Stimulated activated CD4-positive, alpha-beta T cell treated with anti-CD3 and anti-CD28 coated beads, Interleukin-15, amount 100 ng/mL, for 1 hour (primary cell): ENCODE measurements at places on chromosomes 3 and 15.

GRCh38 chr3:123733805-123734526 is 149.1 kb upstream of the HACD2 start:
- no peak for DNase-seq

- no peak for DNase-seq
These were observed 50.2 kb upstream of the THBS1 start for GRCh38 chr15:39530480-39531342.

- no peak for DNase-seq
These were observed 47.2 kb upstream of the MME start for GRCh38 chr3:155032918-155033317.

- DNase-seq = no peak
These were observed 6.0 kb downstream of the CHCHD4 start for GRCh38 chr3:14118400-14119381.

GRCh38 chr15:97129674-97130073 is 799.2 kb downstream of the NR2F2 start:
- DNase-seq = no peak

- no peak for DNase-seq
These were observed 2.5 kb downstream of the RORA start for GRCh38 chr15:61226361-61227256.

GRCh38 chr15:89328398-89329254 is 6.0 kb downstream of the POLG start:
- DNase-seq = no peak

DNA sequence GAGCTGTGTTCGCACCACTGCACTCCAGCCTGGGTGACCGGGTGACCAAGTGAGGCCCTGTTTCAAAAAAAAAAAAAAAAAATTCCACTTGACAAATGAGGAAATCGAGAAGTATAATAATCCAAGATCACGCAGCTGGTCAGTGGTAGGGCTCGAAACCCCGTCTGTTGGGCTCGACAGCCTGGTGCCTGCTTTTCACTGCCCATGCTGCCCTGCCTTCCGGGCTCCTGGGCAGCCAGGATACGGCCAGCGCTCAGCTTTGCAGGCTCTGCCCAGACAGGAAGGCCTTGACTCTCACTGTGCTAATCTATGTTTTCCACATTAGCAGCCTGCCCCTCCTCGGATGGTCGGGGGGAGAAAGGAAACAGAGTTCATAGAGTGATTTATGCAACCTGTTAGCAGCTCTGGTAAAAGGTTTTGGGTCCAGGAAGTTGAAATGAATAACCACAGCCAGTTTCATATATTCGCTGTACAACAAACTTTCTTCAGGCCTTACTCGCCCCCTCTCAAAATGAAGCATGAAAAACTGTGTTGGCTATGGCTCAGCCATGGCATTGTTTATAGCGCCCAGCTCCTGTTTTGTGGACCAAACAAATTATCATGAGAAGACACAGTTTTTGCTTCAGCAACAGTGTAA is 108.8 kb downstream of the XXYLT1 start:
- no peak for DNase-seq

DNA sequence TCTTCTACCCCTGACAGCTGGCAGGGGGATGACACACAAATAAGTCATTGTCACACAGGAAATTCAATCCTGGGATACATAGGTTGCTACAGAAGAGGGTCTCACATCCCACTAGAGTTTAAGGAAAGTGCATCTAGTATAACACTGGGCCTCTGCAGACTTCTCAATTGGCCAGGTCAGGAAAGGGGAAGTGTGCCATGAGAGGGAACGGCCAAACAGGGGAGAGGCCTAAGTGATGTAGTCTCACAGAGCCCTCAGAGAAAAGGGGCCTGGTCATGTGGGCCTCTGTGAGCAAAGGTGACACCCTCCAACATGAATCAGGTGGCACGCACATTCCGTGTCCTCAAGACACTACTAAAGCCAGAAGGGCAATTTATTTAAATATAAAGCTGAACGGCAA is 11.2 kb downstream of the ZXDC start:
- no peak for DNase-seq

- DNase-seq = no peak
These were observed 7.5 kb downstream of the IDH3A start for GRCh38 chr15:78156653-78157052.

DNA sequence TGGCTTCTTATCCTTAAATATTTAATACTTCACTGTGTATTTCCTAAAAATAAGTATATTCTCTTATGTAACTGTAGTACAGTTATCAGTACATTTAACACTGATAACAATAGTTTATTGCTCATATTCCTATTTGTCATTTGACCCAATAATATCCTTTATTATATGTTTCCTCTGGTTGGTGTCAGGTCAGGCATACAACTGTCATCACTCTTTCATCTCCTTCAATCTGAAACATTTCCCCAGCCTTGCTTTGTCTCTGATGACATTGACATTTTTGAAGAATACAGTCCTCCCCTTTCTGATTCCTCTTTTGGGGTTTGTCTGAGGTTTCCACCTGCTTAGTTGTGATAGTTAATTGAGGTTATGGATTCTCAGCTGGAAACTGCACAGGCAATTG is 27.8 kb downstream of the PLEKHO2 start:
- no peak for DNase-seq

DNA sequence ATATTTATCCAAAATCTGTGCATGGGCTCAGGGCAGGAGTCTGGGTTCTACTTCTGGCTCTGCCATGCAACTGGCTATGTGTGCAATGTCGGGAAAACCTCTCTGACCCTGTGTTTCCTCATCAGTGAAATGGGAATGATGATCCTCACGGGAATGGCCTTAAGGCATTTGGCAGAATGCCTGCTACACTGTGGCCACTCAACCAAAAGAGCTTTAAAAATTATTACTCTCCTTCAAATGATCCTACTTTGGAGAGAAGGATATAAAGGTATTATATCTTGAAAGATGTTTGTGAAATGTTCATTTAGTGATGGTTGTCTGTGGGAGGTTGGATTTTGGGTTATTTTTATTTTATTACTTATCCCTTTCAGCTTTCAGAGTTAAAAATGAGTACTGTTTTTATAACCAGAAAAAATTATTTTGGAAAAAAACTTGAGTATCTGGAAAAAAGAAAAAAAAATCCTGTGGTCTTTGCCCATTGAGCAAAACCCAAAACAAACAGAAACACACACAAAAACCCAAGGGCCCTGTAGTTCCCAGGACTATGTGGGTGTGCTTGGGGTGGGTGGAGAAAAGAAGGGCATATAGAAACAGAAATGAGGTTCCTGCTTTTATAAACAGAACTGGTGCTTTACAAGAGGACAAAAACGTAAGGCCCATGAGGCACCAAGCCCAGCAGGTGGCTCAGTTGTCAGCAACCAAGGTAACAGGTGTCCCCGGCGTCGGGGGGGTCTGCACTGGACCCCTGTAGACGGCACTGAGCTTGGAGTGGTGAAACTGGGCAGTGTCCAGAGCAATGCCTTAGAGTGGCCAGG is 22.0 kb downstream of the RGMA start:
- DNase-seq = no peak
